ENCODE measurements at places on chromosomes 12 and 14. TPM values are rescaled to one million over a fixed set of nuclear protein-coding genes. Genes with fewer than 3 reads are reported as not detected.
A peak's percentile ranks its signal among the peaks of the same experiment; 100 is the strongest.

- no peak for DNase-seq
Measured at GRCh38 chr12:66495709-66496108, 183.2 kb downstream of the GRIP1 start.

GRCh38 chr14:91127401-91127801, 13.5 kb downstream of the DGLUCY start:
- peak; percentile 85 for DNase-seq

DNA sequence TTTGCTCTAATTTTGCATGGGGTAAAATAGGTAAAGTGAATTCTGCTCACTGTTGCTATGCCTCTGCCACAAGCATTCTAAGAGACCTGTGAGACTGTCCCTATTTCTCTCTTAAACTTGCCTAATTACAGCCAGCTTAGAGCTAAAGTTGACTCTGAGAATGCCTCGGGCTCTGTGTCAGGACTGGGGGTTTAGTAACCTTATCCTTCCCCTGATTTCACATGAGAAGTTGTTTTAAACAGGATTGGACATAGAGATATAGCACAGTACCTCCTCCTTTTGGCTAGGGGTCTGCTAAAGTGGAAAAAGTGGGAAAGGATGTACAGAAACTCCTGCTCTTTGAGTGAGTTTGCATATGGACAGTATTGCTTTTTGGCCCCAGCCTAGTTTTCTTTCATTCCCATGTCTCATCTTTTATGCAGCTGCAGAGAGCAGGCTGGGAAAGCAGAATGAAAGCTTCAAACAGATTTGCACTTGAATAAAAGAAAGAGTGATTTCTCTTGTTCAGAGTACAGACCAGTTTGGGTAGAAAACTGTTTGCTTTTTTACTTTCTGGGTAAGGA, 122.0 kb downstream of the RAD51B start:
- DNase-seq = no peak

GRCh38 chr14:20455355-20456300, 602 bp downstream of the APEX1 start:
- no peak for DNase-seq

DNA sequence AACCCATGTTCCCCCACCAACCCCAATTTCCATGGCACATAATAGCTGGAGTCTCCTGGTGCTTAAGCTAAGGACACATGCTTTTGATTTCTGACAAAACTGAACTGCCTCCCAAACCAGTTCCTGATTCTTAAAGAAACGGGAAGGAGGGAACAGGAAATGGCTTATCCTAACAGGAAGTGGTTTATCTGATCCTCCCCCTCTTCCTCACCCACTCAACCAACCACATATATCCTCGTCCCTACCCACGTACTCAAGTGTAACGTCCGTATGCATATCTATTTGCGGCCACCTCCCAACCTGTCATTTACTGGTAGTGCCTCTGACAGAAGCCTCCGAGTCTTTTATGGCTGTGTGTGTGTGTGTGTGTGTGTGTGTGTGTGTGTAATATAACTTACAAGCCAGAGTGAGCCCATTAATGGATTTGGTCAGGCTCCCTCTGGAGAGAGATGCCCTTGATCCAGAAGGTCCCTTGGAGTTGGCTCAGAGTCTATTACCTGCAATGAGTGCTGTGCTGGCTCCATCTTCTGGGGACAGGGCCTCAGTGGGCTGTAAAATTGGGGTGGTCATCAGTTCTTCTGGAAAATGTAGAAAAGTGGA, 7.7 kb downstream of the DAZAP2 start:
- no peak for DNase-seq

GRCh38 chr12:123115409-123116121, 35.3 kb downstream of the PITPNM2 start:
- no peak for DNase-seq

- no peak for DNase-seq
Measured at GRCh38 chr14:101887219-101887618, 77.2 kb upstream of the DYNC1H1 start.

- DNase-seq = no peak
Measured at GRCh38 chr12:127025545-127025944, 1241.4 kb upstream of the TMEM132C start.

DNA sequence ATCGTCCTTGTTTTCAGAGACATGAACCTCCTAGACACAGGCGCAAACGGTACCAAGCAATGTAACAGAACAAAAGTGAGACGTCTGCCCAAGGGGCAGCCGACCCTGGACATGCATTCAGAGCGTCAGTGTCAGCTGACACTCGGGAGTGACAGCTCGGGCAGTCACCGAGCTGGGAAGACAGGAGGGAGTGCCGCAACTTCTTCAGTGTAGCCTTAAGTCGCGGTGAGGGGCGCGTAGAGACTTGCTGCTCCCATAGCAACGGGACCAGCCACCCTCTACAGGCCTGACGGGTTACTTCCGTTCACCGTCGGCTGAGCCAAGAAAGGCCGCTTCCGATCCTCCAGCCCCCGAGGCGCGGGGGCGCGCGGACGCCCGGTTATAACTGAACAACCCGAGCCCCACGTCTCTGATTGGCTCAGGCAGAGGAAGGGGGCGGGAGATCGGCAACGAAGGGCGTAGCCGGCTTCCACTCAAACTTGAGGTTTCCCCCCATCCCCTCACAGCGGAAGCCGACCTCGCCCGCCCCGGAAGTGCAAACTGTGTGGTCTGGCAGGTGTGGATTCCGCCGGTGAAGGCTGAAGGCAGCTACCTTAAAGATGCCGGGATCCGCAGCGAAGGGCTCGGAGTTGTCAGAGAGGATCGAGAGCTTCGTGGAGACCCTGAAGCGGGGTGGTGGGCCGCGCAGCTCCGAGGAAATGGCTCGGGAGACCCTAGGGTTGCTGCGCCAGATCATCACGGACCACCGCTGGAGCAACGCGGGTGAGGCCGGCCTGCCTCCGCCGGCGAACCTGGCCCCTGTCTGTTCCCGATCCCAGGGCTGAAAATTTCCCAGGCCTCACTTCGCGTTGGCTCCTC, at the start of gene EIF2B2:
EIF2B2 (plus strand) TSS at position 530 of the 858 bp plus-strand sequence; CDS start at position 600, 70 bp downstream.
- peak; percentile 98 for DNase-seq

GRCh38 chr12:82555699-82556098, 131.0 kb upstream of the TMTC2 start:
- DNase-seq = no peak

GRCh38 chr14:96627811-96628775, 125.9 kb downstream of the PAPOLA start:
- no peak for DNase-seq

- no peak for DNase-seq
Measured at GRCh38 chr12:98939926-98940325, 294.8 kb downstream of the APAF1 start.

GALNT9 gene
- 0.14 TPM for total RNA-seq

PRIMA1 gene
- 9.8 TPM for total RNA-seq

GSG1 gene
- not detected for total RNA-seq

PLA2G1B gene
- total RNA-seq = not detected
